ENCODE measurements at places on chromosomes 7 and 10. TPM values are rescaled to one million over a fixed set of nuclear protein-coding genes. Genes with fewer than 3 reads are reported as not detected.

DNA sequence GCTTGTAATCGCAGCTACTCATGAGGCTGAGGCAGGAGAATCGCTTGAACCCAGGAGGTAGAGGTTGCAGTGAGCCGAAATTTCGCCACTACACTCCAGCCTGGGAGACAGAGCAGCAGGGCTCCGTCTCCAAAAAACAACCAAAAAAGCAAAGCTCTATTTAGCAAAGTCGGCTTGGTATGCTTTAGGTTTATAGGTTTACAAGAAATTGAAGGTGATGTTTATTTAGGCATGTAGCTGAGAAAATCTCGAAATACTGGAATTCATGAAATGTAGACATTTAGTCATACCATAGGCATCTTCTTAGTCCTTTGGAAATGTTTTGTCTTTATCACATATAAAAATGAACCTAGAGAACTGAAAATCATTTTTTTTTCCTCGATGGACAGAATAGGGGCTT is 453.8 kb upstream of the ANKRD30A start:
- no peak for DNase-seq

DNA sequence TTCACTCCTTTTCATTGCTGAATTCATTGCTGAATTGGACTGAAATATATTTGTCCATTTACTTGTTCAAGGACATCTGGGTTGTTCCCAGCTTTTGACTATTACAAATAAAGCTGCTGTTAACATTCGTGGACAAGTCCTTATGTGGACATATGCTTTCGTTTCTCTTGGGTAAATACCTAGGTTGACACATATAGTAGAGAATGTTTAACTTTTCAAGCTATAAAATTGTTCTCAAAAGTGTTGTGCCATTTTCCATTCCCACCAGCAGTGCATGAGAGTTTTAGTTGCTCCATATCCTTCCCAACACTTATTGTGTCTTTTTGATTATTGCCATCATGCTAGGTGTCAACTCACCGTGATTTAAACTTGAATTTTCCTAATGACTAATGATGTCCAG is 17.5 kb upstream of the CPVL start:
- DNase-seq = no peak

GRCh38 chr7:31748084-31748483 is 61.1 kb downstream of the PPP1R17 start:
- no peak for DNase-seq

DNA sequence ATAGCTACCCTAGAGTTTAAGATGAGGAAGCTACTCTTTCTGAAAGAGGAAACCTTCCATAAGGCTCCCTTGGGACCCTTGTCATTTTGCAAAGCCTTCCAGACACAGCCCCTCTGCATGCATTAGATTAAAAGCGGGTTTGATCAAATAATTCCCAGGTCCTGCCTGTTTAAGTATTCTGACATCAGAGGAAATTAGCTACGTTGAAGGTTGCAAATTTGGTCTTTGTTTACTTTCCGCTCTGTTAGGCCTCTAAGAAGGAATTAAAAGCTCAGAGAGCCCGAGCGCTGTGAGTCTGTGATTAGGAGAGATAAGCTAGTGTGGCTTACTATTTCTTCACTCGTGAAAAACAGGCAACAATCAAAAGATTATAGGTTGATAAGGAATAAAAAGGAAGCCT is 1.4 kb upstream of the THSD7A start:
- no peak for DNase-seq

DNA sequence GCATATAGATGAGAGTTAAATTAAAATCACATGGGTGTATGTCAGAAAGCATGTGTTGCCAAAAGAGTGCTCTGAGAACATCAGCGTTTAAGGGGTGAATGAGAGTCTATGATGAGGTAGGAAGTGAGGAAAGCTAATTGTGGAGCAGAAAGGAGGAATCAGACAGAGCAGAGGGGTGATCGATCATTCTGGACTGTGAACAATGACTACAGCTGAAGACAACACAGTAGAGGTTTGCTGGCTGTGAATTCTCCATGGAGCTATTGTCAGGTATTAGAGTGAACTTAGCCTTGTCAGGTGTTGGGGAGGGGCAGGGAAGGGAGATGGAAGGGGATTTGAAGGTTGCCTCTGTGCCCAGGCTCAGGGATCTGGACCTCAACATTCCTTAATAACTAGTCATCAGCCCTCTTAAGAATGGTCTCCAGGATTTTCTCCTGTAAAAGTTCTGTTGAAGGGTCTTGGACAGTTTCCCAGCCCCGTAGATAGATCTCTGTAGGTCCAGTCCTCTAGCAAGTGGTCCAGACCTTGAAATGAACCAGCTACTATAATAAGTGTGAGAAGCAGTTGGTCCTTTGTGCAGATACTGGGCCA is 57.1 kb downstream of the KIF5B start:
- no peak for DNase-seq

GRCh38 chr10:103681617-103682399 is 173.6 kb downstream of the SH3PXD2A start:
- no peak for DNase-seq

DNA sequence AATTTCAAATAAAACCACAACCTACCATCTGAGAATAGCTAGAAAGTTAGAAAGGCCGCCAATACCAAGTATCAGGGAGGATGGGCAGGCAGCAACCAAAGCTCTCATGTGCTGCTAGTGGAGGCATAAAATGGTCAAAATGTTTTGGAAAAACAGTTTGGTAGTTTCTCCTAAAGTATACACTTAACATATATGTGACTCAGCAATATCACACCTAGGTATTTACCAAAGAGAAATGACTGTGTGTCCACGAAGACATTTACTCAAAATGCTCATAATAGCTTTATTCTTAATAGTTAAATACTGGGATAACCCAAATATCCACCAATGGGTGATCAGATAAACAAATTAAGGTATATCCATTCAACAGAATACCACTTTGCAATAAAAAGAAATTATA is 14.3 kb downstream of the RHEB start:
- DNase-seq = no peak

Gene OR2A12
- polyA plus RNA-seq = not detected

Gene TNPO3
- 37.7 TPM for polyA plus RNA-seq

Gene TRPV5
- not detected for polyA plus RNA-seq
